Pancreas (tissue), 10 donors: ENCODE measurements at places on chromosomes 3 and 15. TPM values are rescaled to one million over a fixed set of nuclear protein-coding genes. Genes with fewer than 3 reads are reported as not detected.

- no peaks in the 10 kb centered on the region for H3K36me3 ChIP-seq
- no peaks in the 10 kb centered on the region for H3K4me1 ChIP-seq
- no peak overlapping the region for H3K4me3 ChIP-seq
- DNase-seq = no peak
- no peak overlapping the region for H3K27ac ChIP-seq
These were observed 17.2 kb downstream of the ACOX2 start for GRCh38 chr3:58519668-58520402.

SEMA5B gene
- 2.7 TPM for total RNA-seq

NEK10 gene
- total RNA-seq = 0.24 TPM

FETUB gene
- total RNA-seq = not detected
